ENCODE measurements at places on chromosomes 5 and 9.

- DNase-seq, result no peak
Observed at GRCh38 chr9:129351058-129351641, 173.1 kb upstream of the IER5L start.

GRCh38 chr9:105206496-105206820 lies 38.0 kb upstream of the SLC44A1 start:
- DNase-seq, result no peak

GRCh38 chr5:17670353-17670752 lies 36.1 kb downstream of the TAF11L14 start:
- no peak for DNase-seq

DNA sequence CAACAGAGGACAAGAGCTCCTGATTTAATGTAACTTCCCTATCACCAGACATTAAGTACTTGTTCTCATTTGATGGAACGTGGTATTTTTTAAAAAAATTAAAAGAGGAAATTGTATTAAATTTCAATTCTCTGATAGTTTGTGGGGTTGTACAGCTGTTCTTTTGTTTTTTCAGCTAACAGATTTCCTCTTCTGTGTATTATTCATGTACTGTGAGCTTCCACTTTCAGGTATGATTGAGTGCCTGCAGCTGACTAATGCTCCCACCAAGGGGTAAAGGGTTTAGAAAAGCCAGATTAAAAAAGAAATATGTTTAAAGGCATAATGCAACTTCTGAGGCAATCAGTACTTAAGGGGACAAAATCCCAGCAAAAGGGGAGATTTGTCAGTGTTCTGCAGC lies 117.7 kb upstream of the ACTBL2 start:
- no peak for DNase-seq

DNA sequence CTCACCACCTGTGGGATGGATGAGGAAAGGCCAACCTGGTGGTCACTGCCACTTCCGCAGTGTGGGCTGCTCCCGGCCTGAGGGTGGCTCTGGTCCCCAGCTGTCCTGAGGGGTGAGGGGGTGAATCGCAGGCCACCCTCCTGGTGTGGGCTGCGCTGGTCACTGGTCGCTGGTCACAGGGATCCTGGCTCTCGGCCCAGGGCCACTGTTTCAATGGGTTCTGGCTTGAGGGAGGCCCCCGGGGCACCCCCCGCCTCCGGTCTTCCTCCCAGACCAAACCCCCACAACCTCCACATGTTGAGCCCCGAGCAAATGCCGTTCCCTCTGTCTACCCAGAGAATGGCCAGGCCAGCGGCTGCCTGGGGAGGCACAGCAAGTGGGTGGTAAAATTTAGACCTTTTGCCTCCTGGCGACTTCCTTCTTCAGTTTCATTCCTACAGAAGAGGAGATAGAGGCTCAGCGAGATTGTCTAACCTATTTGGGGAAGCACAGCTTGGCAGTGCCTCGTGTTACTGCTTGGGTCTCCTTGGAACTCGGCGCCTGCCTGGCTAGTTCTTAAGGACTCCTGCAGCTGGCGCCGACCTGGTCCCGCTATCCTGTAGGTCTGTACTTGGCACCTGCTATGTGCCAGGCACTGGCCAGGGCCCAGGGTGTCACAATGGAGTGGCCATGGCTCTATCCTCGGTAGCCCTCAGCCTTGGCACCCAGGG lies 48.2 kb downstream of the RXRA start:
- DNase-seq, result no peak

GRCh38 chr5:38832810-38833209 lies 13.0 kb upstream of the OSMR start:
- DNase-seq, result peak; percentile 65

DNA sequence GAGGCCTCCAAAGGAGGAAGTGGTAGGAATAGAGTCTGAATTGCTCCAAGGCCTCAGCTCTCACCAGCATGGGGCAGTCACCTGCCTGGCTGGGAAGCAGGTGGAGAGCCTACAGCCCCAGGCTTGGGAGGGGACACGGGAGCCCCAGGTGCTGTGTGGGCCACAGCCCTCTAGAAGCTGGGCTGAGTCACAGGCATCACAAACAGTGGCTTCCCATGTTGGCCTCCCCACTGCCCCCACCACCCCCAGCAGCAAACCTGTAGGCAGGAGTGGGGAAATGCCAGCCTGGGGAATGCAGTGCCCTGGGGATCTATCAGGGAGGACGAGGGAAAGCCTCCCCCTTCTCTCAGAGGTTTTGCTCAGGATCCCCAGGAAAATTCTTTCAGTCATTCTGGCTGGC lies 309.6 kb downstream of the SLIT3 start:
- no peak for DNase-seq

DNA sequence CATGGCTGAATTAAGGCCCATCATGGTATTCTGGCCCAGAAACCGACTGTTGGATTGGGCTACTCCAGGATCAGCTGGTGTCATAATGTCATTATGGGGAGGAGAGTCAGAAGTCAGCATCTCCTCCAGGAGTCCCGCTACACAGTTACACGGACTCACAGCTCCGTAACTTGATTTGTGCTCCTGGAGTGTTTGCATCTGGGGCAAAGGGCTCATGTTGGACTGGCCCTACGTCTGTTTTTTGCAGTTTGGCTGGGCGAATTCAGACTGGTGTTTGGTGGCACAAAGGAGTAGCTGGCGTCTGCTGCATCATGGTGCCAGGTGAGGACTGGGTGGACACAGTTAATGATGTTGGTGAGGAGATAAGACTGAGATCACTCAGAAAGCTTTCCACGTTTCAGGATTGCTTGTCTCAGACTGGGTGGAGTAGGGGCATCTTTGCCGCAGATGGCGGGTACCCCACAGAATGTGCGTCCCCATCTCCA lies 31.3 kb downstream of the OR2V1 start:
- DNase-seq, result no peak
